Cardiac fibroblast (primary cell): ENCODE measurements at places on chromosomes 7 and 10.

DNA sequence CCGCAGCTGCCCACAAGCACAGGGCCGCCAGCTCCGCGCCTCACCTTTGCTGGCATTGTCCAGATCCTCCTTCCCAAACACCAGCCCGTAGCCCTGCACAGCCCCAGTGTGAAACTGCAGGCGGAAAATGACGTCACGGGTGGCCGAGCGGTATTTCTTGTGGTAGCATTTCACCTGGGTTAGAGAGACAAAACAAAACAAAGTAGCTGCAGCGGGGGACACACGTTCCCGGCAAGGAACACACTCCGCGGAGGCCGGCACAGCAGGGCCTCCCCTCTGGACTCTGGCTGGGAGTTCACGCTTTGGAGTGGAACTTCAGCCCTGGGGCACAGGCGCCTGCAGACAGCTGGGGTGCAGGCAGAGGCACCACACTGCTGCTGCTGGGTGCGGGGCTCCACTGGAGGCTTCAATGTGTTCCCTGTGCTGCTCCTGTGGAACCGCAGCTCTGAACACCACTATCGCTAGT lies 181.1 kb downstream of the TNS3 start:
- no peak for DNase-seq

- DNase-seq: no peak
These were observed 22.5 kb upstream of the MMP21 start for GRCh38 chr10:125797994-125798662.

- DNase-seq: no peak
These were observed 9.6 kb upstream of the NDUFB2 start for GRCh38 chr7:140686921-140687320.

DNA sequence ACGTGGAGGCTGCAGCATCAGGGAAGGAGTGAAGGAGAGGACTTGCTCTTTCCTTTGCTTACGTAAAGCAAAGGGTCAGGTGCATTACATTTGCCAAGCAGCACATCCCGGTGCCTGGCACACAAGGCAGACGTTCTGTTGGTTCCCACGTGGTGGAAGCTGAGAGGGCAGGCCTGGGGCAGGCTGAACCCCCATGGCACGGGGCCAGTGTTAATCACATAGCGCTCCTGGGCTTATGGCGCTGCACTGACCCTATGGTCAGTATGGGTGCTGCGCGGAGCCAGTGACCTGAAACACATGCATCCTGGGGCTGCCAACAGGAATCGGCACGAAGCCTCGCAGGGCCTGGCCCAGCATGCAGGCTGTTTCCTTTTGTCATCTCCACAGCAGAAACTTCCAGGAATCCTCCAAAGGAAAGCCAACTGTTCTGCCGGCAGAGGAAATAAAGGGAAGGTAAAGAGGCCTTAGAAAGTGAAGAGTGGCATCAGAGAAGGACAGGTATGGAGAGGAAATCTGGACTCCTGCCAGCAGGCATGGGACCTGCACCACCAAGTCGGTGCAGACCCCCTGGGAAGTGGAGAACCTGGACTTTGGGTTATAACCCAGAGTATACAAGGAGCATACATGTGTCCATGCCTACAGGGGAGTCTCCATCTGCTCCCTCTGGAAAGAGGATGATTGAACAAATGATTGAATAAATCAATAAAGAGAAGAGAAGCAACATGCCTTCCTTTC lies 560.2 kb downstream of the TCERG1L start:
- DNase-seq: no peak

DNA sequence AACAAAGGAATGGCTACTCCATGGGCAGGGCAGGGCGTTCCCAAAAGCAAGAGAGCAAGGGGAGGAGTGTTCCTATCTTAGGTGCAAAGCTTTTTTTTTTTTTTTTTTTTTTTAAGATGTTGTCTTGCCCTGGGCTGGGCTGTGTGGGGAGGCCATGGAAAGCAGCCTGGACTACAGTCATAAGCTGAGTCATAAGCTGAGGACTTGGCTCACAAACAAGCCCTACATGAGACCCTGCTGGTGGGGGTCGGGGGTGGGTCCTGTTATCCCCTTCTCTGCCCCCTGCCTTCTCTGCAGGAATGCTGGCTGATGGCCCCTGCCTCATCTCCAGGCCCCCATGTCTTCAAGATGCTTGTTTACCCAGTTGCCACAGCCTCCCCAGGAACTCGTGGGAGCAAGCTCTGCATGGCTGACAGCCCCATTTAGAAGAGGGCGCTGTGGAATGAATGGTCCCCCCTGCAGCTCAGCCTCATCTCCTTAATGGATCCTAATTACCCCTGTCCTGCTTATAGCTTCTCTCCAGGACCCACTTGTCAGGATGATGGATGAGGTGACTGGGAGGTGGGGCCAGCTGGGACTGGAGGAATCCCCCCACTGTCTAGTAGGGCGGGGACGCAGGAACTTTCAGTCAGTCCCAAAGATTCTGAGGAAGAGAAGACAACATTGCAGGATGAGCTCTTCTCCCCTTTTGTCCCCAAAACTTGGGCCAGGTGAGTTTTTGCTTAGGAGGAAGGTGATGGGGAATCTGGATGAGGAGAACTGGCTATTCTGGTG lies 340.8 kb upstream of the PODXL start:
- peak; percentile 52 for DNase-seq

- no peak for DNase-seq
These were observed 7.4 kb upstream of the LFNG start for GRCh38 chr7:2512179-2512661.

GRCh38 chr10:14450041-14450491 lies 119.3 kb upstream of the FRMD4A start:
- DNase-seq: peak; percentile 47

- no peak for DNase-seq
These were observed 900.3 kb downstream of the IPMK start for GRCh38 chr10:57367412-57367811.

- peak; percentile 53 for DNase-seq
These were observed 187.0 kb downstream of the ZNF365 start for GRCh38 chr10:62561151-62561550.

DNA sequence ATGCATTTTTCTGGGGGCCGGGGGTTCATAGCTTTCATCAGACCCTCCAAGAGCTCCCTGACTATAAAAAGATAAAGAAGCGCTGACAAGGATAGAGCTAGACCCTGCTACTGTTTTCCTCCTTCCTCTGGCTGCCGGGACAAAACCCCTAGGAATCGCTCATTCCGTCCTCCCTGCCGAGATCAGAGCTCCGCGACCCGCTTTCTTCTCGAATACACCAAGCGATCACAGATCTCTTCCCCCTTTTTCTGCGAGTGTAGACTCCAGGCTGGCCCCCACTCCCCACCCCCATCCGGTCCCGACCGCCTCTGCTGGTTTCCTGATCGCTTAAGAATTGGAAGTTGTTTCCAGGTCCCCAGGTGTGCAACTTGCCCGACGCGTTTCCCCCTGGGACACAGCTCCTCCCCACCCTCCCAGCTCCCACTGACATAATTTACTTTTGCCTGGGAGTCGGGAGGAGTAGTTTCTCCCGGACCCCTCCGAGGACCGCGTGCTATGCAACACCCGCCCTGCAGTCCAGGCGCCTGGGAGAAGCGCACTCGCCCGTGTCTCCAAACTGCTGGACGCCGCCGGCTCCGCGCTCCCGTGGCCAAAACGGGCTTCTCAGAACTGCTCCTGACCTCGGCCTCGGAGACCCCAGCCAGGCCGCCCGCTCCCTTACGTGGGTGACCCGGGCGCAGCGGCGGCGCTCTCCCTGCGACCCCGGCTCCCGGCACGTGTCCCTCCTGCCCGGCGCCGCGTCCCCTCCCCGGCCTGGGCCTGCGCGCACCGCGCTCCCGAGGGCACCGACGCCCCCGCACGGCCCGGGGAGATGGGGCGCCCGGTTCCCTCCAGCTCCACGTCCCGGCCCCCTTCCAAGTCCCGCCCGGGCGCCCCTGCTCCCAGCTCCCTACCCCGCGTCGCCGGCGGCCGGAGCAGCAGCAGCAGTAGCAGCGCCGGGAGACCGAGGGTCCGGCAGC lies 552 bp downstream of the IL15RA start:
- peak; percentile 58 for DNase-seq

DNA sequence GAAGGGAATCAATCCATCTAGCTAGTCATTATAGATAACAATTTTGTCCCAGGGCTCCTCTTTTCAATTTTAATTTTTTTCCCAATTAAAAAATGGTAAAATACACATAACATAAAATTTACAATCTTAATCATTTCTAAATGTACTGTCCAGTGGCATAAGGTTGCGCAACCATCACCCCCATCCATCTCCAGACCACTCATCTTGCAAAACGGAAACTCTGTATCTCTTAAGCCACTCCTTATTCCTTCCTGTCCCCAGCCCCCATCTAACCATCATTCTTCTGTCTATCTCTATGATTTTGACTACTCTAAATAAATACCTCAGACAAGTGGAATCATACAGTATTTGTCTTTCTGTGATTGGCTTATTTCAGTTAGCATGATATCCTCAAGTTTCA lies 46.1 kb upstream of the RAB18 start:
- no peak for DNase-seq

- peak; percentile 76 for DNase-seq
These were observed 33.5 kb upstream of the AUTS2 start for GRCh38 chr7:69564454-69565417.

DNA sequence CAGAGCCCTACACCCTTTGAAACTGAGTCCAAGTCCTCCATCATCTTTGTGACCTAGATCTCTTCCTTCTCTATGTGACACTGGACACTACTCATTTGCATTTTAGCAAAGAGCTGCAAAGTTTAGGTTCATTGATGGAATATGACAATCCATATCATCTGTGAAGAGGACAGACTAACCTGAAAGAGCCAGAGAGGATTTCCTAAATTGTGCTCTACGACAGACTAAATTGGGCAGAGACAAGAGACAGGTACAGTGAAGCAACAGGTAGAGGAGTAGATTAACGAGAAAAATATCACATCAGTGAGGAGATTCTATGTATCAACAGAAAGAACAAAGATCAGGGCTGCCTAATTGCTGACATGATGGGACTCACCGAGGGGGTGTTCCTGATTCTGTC lies at the start of gene TAS2R3:
TAS2R3 (plus strand) TSS at position 301 of the 400 bp plus-strand sequence; CDS start at position 363, 62 bp downstream.
- DNase-seq: no peak

- no peak for DNase-seq
These were observed 216.7 kb downstream of the FOXP2 start for GRCh38 chr7:114631249-114631822.

- DNase-seq: peak; percentile 21
These were observed 70.0 kb upstream of the MAGI2 start for GRCh38 chr7:79523436-79523835.

GRCh38 chr7:151298765-151299164 lies 42.8 kb upstream of the NUB1 start:
- no peak for DNase-seq

GRCh38 chr7:66083677-66084076 lies 8.1 kb downstream of the ASL start:
- no peak for DNase-seq

DNA sequence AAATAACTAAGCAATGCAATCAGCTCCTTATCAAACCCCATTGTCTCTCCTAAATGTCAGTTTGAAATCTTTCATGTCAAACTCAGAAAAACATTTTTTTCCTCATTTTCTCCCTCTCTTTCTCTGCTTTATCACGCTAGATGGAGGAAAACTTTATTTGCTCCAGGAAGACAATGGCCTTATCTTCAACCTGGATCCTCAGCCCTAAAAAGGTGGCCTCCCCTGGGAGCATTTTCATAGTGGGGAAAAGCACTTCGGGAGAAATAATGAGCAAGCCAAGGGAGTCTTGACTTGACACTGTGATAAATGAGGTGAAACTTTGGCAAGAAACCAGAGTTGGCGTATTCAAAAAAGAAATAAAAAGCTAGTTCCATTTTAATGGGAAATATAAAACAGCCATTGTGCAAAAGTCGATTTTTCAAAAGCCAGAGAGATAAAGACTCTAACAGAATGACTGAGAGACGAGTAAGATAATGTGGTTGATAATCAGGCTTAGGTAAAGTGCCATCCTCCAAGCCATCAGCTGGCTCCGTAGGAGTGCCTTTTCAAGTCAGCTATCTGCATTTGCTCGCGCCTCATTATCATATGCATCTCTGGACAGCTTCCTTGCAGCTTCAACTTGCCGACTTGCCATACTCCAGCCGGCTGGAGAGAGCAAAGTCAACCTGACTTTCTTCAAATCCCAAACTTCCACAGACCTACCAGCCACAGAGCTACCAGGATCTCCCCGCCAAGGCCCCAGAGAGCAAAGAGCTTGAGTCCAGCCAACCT lies 19.9 kb downstream of the HABP2 start:
- no peak for DNase-seq

DNA sequence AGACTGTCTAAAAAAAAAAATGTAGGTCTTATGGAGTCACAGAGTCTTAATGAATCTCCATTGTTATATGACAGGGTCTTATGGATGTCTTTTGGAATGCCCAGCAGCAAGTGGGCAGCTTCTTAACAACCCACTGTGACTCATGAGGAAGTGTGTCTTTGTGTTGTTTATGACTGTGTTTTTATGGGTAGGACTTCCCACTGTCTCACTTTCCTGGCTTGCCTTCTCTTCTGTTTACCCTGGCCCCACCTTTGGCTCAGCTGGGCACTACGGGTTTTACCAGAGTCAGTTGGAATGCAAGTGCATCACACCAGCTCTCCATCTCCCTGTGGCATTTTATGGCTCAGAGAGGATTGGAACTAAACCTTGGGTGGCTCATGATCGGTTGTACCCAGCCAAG lies 580.5 kb downstream of the AUTS2 start:
- DNase-seq: no peak

- no peak for DNase-seq
These were observed 2.7 kb downstream of the BICC1 start for GRCh38 chr10:58515291-58515941.

DNA sequence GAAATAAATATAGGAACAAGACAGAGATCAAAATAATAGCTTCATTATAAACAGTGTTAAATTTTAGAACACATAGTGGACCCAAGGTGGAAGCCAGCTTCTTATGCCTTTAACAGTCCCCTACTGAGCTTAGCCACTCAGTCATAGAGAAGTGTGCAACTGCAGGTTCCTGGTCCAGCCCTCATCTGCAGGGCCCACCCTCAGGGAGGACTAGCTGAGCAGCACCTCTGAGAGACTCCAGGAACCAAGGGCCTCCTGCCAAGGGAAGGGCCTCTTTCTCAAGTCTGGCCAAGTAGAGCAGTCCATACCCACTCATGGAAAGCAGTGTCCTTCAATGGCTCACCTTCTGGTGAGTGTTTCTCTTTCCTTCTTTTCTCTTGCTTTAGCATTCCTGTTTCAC lies 173.7 kb upstream of the PRPS1L1 start:
- no peak for DNase-seq

DNA sequence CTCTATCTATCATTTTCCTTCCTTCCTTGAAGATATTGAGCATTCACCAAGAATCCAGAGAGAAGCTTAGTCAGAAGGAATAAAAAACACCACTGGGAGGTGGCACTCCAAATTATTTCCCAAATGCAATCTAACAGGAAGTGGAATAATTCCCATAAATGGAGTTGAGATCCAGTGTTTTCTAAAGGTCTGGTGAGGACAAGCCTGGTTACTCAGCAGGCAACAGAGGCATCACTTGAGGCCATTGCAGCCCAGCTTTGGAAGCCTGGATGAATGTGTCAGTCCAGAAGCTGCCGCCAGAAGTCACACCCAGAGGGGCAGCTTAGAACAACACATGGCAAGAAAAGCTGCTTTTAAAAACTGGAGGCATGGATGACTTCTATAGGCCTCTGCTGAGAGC lies 288.9 kb upstream of the KLF6 start:
- peak; percentile 90 for DNase-seq

DNA sequence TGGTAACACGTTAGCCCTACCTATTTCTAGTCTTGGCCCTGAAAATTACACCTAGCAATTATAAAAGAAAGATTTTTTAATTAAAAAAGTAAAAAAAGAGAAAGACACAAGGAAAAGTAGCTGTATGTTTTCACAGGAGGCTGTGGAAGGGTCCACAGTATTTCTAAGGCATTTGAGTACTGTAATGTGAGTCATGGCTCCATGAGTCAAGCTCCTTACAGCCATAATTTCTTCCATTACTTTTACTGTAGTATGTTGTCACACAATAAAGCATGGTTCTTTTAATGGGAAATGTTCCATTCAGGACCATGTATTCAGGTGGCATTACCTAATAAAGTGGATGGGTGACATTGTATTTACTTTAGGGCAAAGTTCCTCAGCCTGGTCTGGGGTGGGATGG lies 113.4 kb downstream of the GPR37 start:
- DNase-seq: no peak
